ENCODE measurements at places on chromosomes 5 and 9. TPM values are rescaled to one million over a fixed set of nuclear protein-coding genes. Genes with fewer than 3 reads are reported as not detected.

- peaks cover 30% of the 10 kb centered on the region for H3K27me3 ChIP-seq
- H3K4me1 ChIP-seq: no peaks in the 10 kb centered on the region
- no peak for DNase-seq
- H3K27ac ChIP-seq: no peak overlapping the region
- H3K36me3 ChIP-seq: no peaks in the 10 kb centered on the region
Observed at GRCh38 chr5:66680221-66680620, 84.0 kb downstream of the MAST4 start.

DNA sequence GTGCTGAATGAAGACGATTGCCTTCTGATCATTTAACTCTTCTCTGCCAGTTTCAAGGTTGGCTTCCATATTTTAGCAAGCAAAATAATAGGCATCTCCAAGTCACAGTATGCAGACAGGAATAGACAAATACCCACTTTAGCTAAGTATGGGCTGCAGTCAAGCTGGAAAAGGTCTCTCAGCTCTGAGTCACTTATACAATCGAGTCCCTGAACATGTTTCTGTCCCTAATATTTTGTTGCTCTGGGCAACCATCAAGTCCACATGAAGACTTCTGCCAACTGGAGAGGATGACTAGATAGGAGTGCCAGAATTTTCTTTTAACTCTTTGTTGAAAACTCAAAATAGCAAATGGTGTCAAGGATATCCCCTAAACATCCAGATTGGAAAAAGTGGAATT is 575.3 kb downstream of the RAB3C start:
- no peaks in the 10 kb centered on the region for H3K27me3 ChIP-seq
- H3K36me3 ChIP-seq: peaks cover 2% of the 10 kb centered on the region
- DNase-seq: no peak
- H3K4me3 ChIP-seq: no peak overlapping the region

- H3K4me1 ChIP-seq: peaks cover 9% of the 10 kb centered on the region
- H3K27ac ChIP-seq: no peak overlapping the region
- H3K27me3 ChIP-seq: peaks cover 29% of the 10 kb centered on the region
- DNase-seq: no peak
Observed at GRCh38 chr5:158807946-158808345, 291.8 kb downstream of the EBF1 start.

DNA sequence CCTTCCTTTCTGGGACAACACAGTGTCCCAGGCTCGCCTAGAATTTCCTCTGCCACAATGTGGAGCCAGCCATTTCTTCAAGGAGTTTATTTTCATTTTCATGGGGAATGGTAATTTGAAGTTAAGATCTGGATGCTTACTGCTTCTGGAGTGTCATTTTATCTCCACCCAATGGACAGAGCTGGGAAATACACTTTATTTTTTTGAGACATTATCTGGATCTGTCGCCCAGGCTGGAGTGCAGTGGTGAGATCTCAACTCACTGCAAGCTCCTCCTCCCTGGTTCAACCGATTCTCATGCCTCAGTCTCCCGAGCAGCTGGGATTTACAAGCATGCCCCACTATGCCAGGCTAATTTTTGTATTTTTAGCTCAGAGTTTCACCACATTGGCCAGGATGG is 12.7 kb upstream of the THG1L start:
- H3K27me3 ChIP-seq: no peaks in the 10 kb centered on the region
- H3K4me1 ChIP-seq: peaks cover 33% of the 10 kb centered on the region
- H3K27ac ChIP-seq: peak overlapping the region; percentile 75
- no peak for DNase-seq
- H3K36me3 ChIP-seq: peaks cover 7% of the 10 kb centered on the region
- no peak overlapping the region for H3K4me3 ChIP-seq

DNA sequence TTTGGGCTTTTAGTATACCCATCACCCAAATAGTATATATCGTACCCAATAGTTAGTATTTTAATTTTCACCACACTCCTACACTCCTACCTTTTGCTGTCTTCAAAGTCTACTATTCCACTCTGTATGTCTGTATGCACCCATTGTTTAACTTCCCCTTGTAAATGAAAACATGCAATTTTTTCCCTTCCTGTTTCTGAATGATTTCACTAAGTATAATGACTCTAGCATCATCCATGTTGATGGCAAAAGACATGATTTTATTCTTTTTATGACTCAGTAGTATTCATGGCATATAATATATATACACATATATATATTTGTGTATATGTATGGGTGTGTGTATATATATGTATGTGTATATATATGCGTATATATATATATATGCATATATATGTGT is 63.1 kb upstream of the FAM174A start:
- H3K27me3 ChIP-seq: peaks cover 8% of the 10 kb centered on the region
- DNase-seq: no peak
- peaks cover 1% of the 10 kb centered on the region for H3K4me1 ChIP-seq
- H3K27ac ChIP-seq: no peak overlapping the region
- no peak overlapping the region for H3K4me3 ChIP-seq
- no peaks in the 10 kb centered on the region for H3K36me3 ChIP-seq

GRCh38 chr9:93774331-93775102 is 180.6 kb downstream of the BARX1 start:
- no peaks in the 10 kb centered on the region for H3K4me1 ChIP-seq
- H3K27ac ChIP-seq: no peak overlapping the region
- H3K27me3 ChIP-seq: peaks cover 23% of the 10 kb centered on the region
- H3K4me3 ChIP-seq: no peak overlapping the region
- DNase-seq: no peak
- no peaks in the 10 kb centered on the region for H3K36me3 ChIP-seq

GAS1 gene
- 0.12 TPM for total RNA-seq

DNA sequence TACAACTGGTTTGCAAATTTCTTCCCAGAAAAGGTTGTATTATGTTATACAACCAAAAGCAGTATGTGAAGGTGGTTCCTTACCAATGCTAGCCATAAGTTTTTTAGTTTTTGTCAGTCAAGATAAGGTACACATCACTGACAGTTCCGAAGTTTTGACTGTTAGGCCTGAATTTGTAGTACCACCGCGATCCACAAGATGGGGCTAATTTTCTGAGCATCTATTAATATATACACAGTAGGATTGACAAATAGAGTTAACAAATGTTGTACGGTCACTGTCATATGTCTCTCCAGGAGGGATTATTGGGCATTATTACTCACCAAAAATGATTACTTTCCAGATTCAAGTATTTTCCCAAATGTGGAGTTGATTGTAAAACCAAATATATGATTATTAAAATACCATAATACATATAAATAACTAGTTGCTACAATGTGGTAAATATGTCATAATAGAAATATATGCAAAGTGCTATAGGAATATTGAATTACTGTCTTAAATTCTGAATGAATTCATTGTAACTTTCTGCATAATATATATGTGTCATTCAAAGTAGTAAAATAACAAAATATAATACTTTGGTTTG is 28.4 kb upstream of the LRRC19 start:
- no peak overlapping the region for H3K27ac ChIP-seq
- peak; percentile 64 for DNase-seq

TAF11L5 gene
- total RNA-seq: not detected

TRAF1 gene
- 59.6 TPM for total RNA-seq

DNA sequence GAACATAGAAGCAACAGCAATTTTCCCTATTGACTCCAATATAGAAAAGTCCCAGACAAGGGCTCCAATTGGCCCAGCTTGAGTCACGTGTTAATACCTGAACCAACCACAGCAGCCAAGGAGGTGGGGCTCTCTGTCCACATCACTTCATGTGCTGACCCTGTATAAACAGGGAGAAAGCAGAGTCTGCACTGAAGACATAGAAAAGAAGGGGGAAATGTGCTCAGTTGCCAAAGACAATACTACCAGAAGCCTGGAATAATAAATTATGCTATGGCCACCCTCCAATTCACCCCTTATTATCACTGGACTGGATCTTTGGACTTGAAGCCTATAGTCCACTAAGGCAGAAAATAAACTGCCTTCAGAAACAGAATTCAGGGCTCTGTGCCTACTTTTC is 275.4 kb downstream of the EPB41L4A start:
- no peaks in the 10 kb centered on the region for H3K36me3 ChIP-seq
- peaks cover 14% of the 10 kb centered on the region for H3K27me3 ChIP-seq
- DNase-seq: no peak
- H3K27ac ChIP-seq: no peak overlapping the region

OR1Q1 gene
- not detected for total RNA-seq

- H3K36me3 ChIP-seq: no peaks in the 10 kb centered on the region
- no peak overlapping the region for H3K27ac ChIP-seq
- H3K4me1 ChIP-seq: no peaks in the 10 kb centered on the region
- no peak for DNase-seq
- peaks cover 8% of the 10 kb centered on the region for H3K27me3 ChIP-seq
Observed at GRCh38 chr5:109439590-109439989, 29.8 kb upstream of the PJA2 start.

FOXD4L3 gene
- total RNA-seq: 0.21 TPM

CAPSL gene
- total RNA-seq: 0.47 TPM
